ENCODE measurements at places on chromosomes 12 and 14.

DNA sequence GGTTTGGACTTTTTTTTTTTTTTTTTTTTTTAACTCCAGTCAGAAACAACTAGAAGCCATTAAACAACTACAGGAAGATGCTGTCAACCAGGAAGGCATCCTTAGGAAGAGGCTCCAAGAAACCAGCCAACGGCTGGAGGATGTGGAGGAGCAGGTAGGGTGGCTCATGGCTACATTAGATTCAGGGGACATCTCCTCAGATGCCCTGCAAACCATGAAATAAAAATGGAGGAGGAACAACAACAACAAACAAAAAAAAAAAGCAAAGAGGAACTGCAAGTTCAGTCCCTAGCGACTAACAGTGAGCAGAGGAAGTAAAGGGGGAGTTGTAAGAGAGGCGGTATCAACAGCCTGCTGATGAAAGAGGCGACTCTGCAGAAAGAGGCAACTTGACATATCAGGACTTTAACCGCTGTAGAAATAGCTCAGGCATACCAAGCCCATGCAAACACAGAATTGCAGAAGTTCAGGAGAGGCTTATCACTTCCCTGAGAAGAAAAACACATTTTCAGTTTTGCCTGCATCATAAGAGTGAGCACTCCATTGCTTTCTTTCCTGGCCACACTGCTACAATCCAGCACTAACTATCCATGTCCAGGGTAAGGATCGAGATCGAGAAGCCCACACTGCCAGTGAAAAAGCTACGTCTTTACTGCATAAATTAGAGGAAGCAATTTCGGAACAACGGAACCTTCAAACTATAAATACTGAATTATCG is 103.5 kb upstream of the BCAT1 start:
- DNase-seq = no peak

DNA sequence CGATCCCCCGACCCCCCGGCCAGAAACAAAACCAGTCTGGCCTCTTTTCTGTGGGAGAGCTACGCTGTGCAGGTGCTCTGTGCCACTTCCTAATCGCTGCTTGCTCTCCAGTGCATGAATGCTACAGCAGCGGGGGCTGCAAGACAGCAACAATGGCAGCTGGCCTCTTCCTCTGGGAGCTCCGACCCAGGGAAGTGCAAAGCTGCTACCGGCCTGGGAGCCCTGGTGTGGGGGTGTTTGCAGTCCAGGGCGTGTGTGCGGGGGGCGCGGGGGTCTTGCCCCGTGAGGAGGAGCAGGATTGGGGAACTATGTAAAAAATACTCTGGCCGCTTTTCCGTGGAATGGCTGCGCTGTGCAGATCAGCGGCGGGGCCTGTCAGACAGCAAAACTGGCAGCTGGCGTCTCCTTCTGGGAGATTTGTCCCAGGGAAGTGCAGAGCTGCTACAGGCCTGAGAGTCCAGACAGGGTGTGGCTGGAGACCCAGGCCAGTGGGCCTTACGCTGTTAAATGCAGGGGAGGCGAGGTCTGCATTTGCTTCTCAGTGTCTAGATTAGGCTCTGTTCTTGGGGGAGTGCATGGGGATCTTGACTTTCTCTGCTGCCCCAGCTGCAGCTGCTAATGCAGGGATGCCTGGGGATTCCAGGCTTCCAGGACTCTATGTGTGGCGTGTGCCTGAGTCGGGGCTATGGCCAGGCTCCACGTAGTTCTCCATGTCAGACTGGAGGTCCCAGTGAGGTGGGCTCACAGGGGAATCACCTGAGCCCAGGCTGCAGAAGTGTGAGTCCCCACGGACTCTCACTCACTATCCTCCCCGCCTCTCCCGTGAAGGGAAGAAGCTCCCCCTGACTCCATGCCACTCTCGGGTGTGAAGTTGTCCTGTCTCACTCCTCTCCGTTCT is 344.5 kb downstream of the AEBP2 start:
- DNase-seq = no peak

DNA sequence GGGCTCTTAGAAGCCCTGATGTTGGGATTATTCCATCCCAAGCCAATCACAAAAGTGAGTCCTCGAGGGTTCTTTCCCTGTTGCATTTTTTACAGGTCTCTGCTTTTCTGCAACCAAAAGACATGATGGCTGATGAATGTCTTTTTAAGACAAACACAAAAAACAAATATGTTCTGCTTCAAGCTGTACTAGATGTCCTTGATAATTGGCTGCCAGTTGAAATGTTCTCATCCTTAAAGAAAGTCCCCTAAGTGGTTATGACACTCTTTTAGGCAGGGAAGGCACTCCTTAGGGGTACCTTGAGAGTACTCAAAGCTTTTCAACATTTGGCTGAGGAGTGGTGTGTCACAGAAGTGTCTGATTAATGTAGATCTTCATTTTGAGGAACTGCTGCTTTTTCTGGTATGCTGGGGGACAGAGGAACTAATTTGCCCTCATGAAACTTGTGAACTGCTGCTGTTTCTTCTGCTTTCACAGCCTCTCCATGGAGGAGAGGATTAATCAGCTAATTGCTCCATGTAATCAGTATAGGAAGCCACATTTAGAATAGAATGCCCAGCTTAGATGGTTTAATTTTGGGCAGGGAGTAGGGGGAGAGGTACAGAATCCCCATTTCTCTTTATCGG is 22.8 kb upstream of the IGF1 start:
- DNase-seq = no peak

DNA sequence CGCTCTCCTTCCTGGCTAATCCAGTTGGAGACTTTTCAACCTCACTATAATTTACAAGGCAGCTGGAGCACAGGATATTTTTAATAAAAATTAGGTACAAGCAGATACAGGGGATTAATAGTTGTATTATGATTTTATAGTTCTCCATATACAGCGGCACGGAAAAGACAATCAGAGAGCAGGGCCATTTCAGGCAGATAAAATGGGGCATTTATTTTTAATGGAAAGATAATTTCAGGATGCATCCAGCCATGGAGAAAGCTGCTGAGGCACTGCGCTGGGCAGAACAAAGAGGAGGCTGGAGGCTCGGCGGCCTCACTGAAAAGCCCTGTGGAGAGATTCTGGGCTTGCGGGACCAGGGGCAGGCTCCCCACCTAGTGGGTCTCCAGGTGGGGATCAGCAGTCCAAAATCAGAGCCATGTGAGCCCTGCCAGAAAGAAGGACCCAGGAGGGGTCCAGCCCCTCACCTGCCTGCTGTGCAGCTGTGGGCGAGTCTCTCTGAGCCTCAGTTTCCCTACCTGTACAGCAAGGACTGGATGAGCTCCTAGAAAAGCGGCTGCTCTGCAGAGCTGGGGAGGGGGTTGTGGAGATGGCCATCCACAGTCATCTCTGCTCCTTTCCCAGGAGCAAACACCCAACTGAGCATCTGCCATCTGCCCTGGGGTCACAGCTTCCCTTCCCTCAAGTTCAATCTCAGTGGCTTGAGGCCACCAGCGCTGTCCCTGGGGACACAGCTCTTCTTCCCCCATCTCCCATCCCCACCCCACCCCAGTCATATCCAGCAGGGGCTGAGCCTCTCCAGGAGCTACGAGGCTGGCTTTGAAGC is 23.9 kb upstream of the C14orf180 start:
- no peak for DNase-seq

- DNase-seq = no peak
Measured at GRCh38 chr14:105417690-105418121, 1.9 kb upstream of the MTA1 start.

GRCh38 chr14:58832095-58832521 is 194.3 kb downstream of the DACT1 start:
- DNase-seq = no peak

GRCh38 chr12:106282457-106283097 is 20.0 kb upstream of the TCP11L2 start:
- peak; percentile 55 for DNase-seq

DNA sequence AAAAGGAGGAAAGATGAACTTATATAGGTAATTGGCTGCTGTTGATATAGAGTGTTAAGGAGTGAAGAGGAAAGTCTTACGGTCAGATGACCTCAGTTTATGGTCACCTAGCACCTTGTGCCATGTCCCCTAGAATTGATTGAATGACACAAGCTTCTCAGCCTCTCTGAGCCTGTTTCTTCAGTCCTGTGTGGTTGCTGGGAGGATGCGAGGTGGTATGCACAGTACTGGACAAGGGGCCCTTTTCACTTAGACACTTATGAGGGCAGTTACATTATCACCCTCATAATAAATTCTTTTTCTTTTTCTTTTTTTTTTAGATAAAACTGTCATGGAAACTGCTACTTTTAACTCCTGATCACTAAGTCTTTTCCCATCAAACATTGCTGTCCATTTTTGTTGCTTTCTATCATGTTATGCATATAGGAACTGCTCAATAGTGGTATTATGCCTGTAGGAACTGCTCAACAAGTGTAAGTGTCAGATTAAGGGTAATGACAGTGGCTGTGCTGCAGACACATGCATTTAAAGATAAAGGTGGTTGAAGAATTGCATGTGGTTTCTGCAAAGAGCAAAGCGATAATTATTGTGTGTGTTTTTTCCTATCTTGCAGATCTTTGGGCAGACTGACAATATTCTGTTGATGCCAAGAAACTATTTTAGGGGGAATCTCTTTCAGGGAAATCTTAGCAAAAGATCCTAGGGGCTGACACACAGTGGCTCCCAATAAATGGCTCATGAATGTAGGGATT is 11.6 kb downstream of the ANO6 start:
- DNase-seq = no peak

DNA sequence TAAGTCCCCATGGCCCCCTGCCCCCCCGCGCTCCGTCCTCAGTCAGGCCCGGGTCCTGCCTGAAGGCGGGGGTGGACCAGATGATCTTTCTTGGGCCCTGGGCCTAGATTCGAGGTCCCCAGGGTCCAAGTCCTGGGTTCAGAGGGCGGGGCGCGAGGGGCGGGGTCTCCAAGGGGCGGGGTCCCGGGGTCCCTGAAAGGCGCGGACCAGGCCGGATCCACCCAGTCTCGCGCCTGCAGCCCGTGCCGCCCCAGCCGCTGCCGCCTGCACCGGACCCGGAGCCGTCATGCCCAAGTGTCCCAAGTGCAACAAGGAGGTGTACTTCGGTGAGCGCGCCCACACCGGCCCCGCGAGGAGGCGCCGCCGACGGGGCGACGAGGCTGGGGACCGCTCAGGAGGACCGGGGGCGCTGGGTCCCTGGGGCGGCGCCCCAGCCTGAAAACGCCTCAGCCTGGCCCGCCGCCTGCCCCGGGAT is 325 bp downstream of the CRIP1 start:
- DNase-seq = no peak

- no peak for DNase-seq
Measured at GRCh38 chr12:80445083-80445793, 1.2 kb downstream of the PTPRQ start.

GRCh38 chr14:100313464-100314230 is 7.4 kb upstream of the SLC25A29 start:
- DNase-seq = no peak

- no peak for DNase-seq
Measured at GRCh38 chr12:59620326-59620725, 24.5 kb downstream of the SLC16A7 start.

DNA sequence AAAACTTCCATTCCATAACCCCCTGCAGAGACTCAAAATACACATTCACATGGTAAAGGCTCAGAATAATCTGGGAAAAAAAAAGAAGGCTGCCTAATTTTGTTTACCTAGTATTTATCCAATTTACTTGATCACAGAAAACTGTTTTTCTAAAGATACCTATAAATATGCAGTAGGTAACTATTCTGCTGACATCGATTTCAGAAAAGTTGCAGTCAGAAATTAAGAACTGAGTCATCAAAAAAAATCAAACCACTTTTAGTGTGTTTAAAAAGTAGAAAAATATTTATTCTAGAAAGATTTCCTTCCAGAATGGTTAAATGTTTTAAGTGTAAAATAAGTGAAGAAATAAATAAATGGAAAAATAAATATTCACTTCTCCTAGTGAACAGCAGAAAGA is 254.5 kb upstream of the CAND1 start:
- no peak for DNase-seq

DNA sequence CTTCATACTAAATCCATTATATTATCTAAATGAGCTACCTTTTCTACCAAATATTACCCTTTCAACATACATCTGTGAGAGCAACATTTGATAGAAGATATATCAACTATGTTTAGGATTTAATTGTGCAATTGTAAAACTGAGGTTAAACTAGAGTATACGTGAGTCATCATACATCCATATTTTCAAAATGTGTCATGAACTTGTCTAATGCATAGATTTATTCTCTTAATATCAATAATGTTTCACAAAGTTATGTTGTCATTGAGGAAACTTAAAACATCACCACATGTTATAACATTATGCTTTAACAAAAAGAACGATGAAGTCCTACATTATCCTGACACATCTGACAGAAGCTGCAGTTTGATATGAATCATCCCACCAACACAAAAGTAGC is 645.5 kb upstream of the NOVA1 start:
- no peak for DNase-seq

GRCh38 chr12:40971911-40972310 is 216.2 kb upstream of the PDZRN4 start:
- DNase-seq = no peak

DNA sequence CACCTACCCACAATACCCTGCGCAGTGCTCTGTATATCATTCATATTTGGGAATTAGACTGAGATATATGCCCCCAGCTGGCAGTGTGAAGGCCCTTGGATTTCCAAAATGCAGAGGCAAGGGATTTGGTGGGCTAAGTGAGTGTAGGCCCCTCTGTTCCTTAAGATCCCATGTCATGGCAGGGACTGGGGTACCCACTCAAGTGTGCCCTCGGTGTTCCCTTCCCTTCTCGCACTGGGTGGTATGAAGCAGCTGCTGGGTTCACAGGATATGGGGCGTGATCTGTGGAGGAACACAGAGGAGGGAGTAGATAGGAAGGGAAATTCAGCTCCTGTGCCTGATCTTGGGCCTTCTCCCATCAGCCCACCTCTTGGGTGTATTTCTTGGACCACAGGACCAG is 63.1 kb upstream of the VASH1 start:
- DNase-seq = no peak

DNA sequence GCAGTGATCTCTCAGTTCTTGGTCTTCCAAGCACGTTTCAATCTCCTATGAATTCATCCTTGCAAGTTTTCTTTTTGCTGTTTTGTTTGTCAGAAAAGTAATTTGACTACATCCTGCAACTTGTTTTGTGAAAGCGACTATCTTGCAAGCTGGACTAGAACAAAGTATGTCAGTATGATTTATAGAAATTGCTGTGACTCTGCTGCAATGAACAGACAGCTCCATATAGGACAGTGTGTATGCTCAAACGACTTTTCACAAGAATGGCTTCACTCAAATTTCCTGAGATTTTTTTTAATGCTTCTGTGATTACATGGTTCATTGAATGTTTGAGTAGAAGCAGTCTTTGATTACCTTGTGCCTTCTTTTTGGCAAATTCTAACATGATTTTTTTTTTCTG is 123.5 kb upstream of the TRHDE start:
- no peak for DNase-seq

GRCh38 chr14:70170976-70171375 is 17.8 kb downstream of the SLC8A3 start:
- DNase-seq = no peak

GRCh38 chr14:54769951-54770863 is 132.4 kb downstream of the GCH1 start:
- DNase-seq = no peak

DNA sequence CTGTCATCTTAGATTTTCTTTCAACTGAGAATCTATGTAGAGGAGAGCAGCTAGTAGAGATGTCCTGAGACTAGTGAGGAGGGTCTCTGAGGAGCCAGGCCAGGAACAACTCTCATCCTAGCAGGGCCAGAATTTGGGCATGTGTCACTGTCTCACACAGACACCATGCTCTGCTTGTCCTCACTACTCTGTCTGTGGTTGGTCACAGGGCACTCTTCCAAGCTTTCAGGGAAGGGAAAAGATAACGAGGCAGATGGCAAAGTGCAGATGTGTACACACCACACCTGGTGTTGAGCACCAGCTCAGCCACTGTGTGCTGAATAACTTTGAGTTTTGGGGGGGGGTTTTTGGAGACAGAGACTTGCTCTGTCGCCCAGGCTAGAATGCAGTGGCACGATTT is 2.5 kb downstream of the SSPN start:
- DNase-seq = no peak

All from kidney capillary endothelial cell (primary cell).